B cell (primary cell): ENCODE measurements at places on chromosomes 2 and 18. TPM values are rescaled to one million over a fixed set of nuclear protein-coding genes. Genes with fewer than 3 reads are reported as not detected.

GRCh38 chr2:179106342-179106675 lies 56.4 kb upstream of the CCDC141 start:
- no peak for DNase-seq

Gene SPATA3
- not detected in 2 replicates for total RNA-seq

DNA sequence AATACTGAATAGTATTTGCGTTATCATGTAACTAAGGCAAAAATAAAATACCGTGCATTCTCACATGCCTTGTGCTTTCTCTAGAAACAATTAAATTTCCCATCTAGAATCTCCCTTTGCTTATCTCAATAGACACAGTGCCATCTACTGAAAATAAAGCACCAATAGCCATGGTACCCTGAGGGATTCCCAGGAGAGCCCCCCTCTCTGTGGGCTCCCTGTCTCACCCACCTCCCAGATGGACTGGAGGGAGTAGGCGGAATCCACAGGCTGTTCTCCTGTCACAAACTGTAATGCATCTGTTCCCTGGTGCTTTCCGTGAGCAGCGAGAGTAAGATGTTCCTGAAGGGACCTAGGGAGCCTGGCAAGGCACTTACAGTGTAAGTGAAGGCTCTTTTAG lies 112.4 kb upstream of the UPP2 start:
- DNase-seq: no peak

- no peak for DNase-seq
These were observed 58.0 kb downstream of the SRD5A2 start for GRCh38 chr2:31522786-31523185.

DNA sequence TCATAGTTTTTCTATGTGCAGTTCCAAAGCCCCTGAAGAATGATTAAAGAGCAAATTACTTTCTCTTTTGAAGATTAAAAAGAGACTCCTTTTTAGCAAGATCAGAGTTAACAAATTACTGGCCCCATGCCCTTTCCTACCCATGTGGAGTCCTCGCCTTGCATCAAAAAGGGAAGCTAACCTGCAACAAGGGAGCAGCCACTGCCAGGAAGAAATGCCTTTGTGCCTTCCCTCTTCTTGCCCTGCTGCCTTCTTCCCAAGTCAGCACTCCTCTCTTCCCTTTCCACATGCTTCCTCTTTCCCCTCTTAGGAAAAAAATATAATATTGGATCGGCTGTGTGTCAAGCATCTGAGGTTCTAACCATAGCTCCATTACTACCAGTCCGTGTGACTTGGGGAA lies 37.1 kb upstream of the CYP1B1 start:
- no peak for DNase-seq

Gene BABAM2
- 69.6 and 70.6 TPM in 2 replicates for total RNA-seq

GRCh38 chr2:70691497-70692140 lies 76.4 kb downstream of the ADD2 start:
- DNase-seq: no peak

DNA sequence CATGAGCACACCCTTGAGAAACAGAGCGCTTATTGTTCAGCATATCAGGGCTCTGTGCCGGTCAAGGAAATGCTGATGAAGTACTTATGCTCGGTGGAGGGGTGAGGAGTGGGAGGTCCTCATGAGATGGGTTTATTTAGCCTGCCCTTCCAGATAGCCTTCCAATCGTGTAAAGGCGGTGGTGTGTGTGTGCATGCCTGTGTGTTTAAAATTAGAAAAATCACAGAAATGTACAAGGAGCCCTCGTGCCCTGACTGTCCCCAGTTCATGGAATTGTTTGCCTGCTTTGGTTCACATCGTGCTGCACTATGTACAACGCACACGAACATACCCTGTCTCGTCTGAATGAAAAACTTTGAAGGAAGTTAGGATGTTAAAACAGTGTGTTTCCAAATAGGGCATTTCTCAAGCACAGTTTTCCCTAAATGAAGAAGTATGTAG lies 158.6 kb downstream of the AQP4 start:
- DNase-seq: no peak

DNA sequence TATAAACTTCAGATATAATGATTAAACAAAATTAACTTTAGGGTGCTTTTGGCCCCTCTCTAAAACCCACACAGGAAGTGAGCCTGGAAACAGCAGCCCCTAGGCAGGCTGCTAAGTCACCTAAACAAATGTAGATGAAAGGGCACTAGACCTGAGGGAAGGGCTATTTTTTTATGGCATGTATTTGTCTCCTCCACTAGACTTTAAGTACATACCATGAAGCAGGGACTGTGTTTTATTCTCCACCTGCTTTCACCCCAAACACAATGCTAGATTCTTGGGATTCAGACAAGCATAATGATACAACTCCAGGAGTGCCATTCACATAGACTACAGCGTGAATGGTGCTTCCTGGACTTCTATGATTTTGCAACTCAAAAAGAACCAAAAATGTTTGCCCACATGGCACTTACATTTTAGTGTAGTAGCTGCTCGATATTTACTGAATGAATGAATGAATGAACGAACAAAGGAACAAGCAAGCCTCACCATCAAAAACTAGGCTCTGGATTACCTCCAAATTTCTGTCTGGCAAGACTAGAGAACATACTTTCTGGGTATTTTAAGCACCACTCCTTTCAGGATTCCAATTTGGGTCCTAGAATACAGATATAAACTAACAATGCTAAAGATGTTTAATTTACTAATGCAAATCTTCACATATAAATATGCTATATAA lies 10.1 kb downstream of the ATAD2B start:
- DNase-seq: no peak

DNA sequence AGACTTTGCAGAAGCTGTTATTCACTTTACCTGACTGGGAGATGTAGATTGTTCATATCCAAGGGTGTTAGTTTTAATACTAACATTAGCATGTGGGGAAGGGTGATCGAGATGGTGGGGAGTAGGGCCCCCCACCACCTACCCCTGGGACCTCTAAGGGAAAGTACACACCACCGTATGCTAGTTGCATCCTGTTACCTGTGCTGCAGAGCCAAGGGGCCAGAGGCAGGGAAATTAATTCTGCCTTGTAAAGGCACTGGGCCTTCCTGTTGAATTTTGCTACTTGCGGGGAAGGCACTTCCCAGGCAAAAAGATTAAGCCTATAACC lies 9.0 kb downstream of the STEAP3 start:
- DNase-seq: no peak

Gene GALNT5
- not detected in 2 replicates for total RNA-seq

DNA sequence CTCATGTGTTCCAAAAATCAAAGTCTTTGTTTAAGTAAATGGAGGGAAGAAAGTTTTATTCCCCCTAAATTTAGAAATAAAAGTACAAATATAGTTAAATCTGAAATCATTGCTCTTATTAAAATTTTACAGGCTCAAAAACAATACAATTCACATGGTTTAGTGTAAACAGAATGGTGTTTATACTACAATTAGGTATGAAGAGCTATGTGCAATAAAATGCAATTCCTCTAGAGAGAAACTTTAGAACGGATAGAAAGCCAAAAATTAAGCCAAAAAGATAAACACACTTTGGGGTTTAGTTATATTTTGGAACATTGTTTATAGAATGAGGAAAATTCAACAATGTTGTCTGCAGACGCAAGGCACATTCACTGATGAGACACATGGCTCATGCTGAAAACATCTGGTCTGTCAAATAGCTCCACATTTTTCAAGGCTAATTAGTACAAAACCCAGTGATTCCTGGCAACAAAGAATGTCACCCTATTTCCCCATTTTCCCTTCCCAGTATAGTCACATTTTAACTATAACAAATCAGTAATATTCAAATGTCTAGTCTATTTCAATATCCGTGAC lies 103.3 kb downstream of the EXOC6B start:
- no peak for DNase-seq

DNA sequence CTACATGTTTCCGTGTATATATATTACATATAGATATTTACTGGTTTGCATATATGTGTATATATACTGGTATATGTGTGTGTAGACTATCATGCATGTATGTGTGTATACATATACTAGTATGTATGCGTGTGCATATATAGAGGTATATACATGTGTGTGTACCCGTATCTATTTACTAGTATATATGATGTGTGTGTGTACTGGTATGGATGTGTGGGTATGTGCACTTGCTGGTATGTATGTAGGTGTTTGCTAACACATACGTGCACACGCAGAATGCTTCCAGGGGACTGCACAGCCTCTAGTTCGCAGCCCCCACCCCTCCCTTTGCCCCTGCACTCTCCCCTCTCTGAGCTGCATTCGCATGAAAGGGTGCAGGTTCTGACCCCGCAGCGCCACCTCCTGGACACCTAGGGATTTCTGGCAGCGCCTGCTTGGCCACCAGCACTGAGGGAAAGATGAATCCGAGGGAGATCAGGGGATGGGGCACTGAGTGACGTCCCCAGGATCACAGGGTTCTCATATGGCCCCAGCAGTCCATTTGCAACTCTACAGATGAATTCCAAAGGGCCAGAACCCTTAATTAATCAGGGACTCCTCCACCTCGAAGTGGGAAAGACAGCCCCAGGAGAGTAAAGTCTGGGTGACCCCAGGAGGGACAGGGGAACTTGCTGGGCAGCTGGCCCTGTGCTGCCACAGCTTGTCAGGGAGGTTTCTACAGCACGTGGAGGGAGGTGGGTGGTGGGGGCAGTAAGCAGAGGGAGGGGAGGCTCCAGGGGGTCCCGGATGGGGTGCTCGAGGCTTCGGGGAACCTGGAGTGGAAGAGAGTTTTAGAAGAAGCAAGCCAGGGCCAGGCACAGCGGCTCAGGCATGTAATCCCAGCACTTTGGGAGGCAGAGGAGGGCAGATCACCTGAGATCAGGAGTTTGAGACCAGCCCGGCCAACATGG lies 66.8 kb upstream of the ASAP2 start:
- DNase-seq: peak; percentile 43

DNA sequence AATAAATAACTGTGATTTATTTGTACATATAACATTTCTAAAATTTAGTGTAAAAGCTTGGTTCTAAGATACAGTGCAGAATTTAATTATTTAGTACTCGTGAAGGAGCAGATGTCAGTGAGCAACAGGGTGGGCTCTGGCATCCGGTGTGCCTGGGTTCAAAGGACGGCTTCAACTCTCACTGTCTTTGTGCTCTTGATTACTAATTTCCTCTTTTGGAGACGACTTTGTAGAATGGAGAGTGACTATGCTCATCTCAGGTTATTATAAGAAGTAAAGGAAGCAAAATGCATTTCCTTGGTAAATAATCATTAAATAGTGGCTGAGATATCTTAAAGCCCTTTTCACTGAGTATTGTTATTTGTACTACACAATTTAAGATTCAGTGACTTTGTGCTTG lies 271.7 kb downstream of the ASXL3 start:
- no peak for DNase-seq

Gene CPO
- not detected in 2 replicates for total RNA-seq

GRCh38 chr2:111182740-111183139 lies 62.0 kb downstream of the BCL2L11 start:
- no peak for DNase-seq

- DNase-seq: peak; percentile 77
These were observed 56.0 kb downstream of the TEX44 start for GRCh38 chr2:231648579-231649174.

GRCh38 chr18:45849529-45849928 lies 24.1 kb downstream of the SIGLEC15 start:
- no peak for DNase-seq

Gene FASTKD1
- 28.1 and 31.0 TPM in 2 replicates for total RNA-seq
